ENCODE measurements at places on chromosomes 12 and 14. TPM values are rescaled to one million over a fixed set of nuclear protein-coding genes. Genes with fewer than 3 reads are reported as not detected.

RND1 gene
- total RNA-seq = not detected

PRH1 gene
- 22.4 TPM for total RNA-seq

DHRS1 gene
- 20.7 TPM for total RNA-seq

CELA1 gene
- not detected for total RNA-seq

ADAM20 gene
- 1.3 TPM for total RNA-seq

FGD4 gene
- 55.6 TPM for total RNA-seq

ZNF10 gene
- total RNA-seq = 10.3 TPM

CCDC184 gene
- total RNA-seq = 1.1 TPM

FOXN4 gene
- not detected for total RNA-seq

CMKLR1 gene
- not detected for total RNA-seq

CCDC197 gene
- total RNA-seq = not detected

AGAP2 gene
- 0.27 TPM for total RNA-seq
